Activated T-helper 1 cell treated with anti-CD3 and anti-CD28 coated beads, Interleukin-2, amount 50 U/mL, for 16 hours (primary cell): ENCODE measurements at places on chromosomes 13 and 19.

DNA sequence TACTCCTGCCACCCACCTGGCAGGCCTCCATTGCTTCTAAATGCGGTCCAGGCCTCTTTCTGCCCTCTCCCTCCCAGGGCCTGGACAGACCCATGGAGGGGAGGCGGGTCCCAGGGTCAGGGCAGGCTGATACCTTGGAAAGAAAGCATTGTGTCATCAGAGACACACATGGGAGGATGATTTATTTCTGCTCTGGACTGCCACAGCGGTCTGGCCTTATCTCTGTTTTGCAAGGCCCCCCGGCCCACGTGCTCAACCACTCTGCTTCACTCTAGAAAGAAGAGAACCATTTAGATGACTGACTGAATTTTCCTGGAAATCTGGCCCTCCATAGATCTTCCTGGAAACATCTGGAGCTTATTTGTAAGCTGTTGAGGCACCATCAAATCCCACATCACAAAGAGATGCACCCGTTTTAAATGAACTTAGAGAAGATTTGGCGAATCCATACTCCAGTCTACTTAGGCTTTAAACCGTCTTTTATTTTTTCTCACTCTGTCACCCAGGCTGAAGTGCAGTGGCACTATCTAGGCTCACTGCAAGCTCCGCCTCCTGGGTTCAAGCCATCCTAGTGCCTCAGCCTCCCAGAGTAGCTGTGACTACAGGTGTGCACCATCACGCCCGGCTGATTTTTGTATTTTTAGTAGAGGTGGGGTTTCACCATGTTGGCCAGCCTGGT, 48.3 kb upstream of the URI1 start:
- no peak for DNase-seq

DNA sequence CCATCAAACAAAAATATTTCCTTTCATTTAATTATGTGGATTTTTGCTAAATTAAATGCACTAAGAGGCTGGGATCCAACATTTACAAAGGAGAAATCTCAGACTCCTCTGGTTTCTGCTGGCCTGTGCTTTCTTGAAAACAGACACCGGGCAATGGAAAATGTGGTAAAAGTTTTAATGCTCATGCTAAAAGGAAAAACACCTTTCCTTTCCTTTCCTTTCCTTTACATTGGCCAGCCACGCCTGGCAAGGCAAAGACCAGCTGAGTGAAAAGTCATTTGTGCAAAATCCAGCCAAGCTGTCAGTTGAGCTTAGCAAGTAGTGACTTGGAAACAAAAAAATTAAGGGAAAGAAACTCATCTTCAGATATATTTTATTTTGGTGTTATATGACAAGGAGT, 240.3 kb downstream of the LACC1 start:
- no peak for DNase-seq

DNA sequence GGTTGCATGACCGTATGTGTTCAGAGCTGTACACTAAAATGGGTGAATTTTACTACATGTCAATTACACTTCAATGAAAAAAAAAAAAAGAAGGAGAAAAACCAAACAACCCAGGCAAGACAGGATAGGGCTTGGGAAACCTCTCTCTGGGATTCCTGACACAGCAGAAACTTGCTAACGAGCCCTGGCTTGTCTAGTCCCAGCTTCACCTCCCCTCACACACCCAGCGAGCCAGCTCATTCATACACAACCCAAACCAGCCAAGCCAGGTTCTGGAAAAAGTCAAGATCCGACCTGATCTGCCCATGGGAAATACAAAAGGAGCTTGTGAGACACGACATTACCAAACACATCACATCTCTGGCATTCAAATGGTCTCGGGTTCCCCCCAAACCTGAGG, 3.7 kb upstream of the TECR start:
- DNase-seq = no peak

- no peak for DNase-seq
These were observed 15.6 kb upstream of the ZNF763 start for GRCh38 chr19:11949201-11949600.

DNA sequence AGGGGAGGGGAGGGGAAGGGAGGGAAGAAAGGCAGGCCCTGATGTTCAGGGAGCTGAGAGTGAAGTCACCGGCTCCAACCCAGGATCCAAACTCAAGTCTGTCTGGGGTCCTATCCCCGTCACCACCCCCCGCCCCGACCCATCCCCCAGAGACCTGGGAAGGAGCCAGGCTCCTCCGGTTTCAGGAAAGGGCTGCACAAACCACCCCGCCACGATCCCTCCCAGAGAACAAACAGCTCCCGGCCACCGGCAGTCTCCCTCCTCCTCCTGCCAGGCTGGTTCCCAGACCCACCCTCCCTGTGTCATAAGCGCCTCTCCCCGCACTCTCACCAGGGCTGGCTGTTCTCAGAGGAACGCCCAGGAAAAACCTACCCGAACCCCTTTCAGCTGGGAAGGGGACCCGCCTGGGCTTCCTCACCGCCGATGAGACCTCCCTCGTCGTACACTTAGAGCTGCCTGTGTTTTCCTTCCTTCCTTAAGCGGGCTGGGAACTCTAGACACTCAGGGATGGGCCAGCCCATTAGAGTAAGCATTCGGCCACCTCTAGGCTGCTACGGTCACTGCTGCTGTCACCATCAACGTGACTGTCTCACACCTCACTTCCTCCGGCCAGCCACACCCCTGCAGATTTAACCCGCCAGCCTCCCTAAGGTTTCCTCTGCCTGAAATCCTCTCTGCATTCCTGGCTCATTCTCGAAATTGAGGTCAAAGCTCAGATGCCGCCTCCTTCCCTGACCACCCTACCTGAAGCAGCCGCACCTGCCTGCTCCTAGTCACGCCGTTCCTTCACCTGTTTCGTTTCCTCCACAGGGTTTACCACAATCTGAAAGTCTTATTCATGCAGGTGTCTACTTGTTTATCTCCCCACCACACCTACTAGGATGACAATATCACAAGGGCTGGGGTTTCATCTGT, 6.3 kb upstream of the RDH13 start:
- DNase-seq = no peak

- DNase-seq = no peak
These were observed 100.2 kb downstream of the TEX26 start for GRCh38 chr13:31032528-31033113.

GRCh38 chr13:110520431-110521295, 40.9 kb downstream of the RAB20 start:
- DNase-seq = no peak

DNA sequence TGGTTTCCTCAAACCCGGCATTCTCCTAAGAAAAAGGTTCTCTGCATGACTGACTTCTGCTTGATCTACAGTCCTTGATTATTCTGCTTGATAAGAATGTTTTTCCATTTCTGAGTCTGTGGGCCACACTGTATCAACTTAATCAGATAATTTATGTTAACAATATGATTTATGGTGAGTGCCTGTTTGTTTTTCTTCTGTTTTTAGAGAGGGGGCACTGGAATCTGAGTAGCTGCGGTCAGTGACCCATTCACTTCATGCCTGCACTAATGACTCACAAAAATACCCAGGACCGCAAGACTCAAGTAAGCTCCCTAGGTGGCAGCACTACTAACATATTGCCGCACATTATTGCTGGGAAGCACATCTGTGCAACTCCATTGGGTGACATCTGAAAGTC, 542.3 kb upstream of the ATXN8OS start:
- no peak for DNase-seq

DNA sequence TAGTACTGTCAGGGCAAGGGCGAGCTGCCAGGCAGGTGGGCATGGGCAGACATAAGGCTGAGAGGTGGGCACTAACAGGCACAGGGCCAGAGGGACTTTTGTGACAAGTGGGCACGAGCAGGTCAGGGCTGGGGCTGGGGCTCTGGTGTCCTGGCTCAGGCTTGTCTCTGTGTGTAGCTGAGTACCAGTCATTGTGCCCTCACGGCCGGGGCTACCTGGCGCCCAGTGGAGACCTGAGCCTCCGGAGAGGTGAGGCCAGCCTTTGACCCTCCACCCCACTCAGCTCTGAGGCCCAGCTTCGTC, 21.6 kb downstream of the LTBP4 start:
- no peak for DNase-seq

GRCh38 chr13:74651121-74651520, 516.9 kb upstream of the KLF12 start:
- no peak for DNase-seq
